Brain (organoid and tissue), 16 donors: ENCODE measurements at places on chromosomes 7 and 10. TPM values are rescaled to one million over a fixed set of nuclear protein-coding genes. Genes with fewer than 3 reads are reported as not detected.

ZNHIT1 gene
- polyA plus RNA-seq = 118 TPM

RUFY2 gene
- 7.4 TPM for polyA plus RNA-seq

PHKG1 gene
- polyA plus RNA-seq = 3.8 TPM

AGR2 gene
- polyA plus RNA-seq = 2.0 TPM

PKD2L1 gene
- polyA plus RNA-seq = 1.3 TPM

FAM180A gene
- polyA plus RNA-seq = not detected

DLX6 gene
- polyA plus RNA-seq = 5.5 TPM

BHLHA15 gene
- 3.5 TPM for polyA plus RNA-seq

WDFY4 gene
- polyA plus RNA-seq = 0.73 TPM

PBLD gene
- 3.0 TPM for polyA plus RNA-seq

MYL7 gene
- polyA plus RNA-seq = not detected

PILRA gene
- 3.8 TPM for polyA plus RNA-seq

IL6 gene
- polyA plus RNA-seq = 1.6 TPM

CFAP69 gene
- not detected for polyA plus RNA-seq

TSPAN33 gene
- polyA plus RNA-seq = 15.1 TPM

EGR2 gene
- 0.54 TPM for polyA plus RNA-seq

HTR5A gene
- 2.1 TPM for polyA plus RNA-seq

BAIAP2L1 gene
- polyA plus RNA-seq = 19.4 TPM

TEX47 gene
- polyA plus RNA-seq = not detected

PALS2 gene
- polyA plus RNA-seq = 2.7 TPM

ADRB1 gene
- polyA plus RNA-seq = 1.3 TPM

OR6B1 gene
- polyA plus RNA-seq = not detected

UCMA gene
- not detected for polyA plus RNA-seq

GIMAP5 gene
- polyA plus RNA-seq = 8.7 TPM

ATOH7 gene
- 1.4 TPM for polyA plus RNA-seq

DPYSL4 gene
- polyA plus RNA-seq = 116 TPM

RRP12 gene
- 21.0 TPM for polyA plus RNA-seq

WNT8B gene
- polyA plus RNA-seq = 0.80 TPM

RET gene
- polyA plus RNA-seq = 23.7 TPM

MSMB gene
- polyA plus RNA-seq = not detected

OR6V1 gene
- not detected for polyA plus RNA-seq

PHYH gene
- polyA plus RNA-seq = 37.0 TPM

GFRA1 gene
- polyA plus RNA-seq = 1.6 TPM

HMX2 gene
- 18.3 TPM for polyA plus RNA-seq

ZNF862 gene
- 10.0 TPM for polyA plus RNA-seq

SPACDR gene
- 1.6 TPM for polyA plus RNA-seq

SCIN gene
- polyA plus RNA-seq = 2.5 TPM

SLC16A12 gene
- 0.37 TPM for polyA plus RNA-seq

YWHAG gene
- polyA plus RNA-seq = 215 TPM

PUS7 gene
- 6.3 TPM for polyA plus RNA-seq

PRKAR1B gene
- polyA plus RNA-seq = 174 TPM

UCN3 gene
- 19.8 TPM for polyA plus RNA-seq

TAS2R41 gene
- polyA plus RNA-seq = not detected

AUTS2 gene
- 59.9 TPM for polyA plus RNA-seq

TMEM236 gene
- polyA plus RNA-seq = 0.05 TPM

ANKRD30A gene
- polyA plus RNA-seq = not detected
